ENCODE measurements at places on chromosomes 13 and 19.

DNA sequence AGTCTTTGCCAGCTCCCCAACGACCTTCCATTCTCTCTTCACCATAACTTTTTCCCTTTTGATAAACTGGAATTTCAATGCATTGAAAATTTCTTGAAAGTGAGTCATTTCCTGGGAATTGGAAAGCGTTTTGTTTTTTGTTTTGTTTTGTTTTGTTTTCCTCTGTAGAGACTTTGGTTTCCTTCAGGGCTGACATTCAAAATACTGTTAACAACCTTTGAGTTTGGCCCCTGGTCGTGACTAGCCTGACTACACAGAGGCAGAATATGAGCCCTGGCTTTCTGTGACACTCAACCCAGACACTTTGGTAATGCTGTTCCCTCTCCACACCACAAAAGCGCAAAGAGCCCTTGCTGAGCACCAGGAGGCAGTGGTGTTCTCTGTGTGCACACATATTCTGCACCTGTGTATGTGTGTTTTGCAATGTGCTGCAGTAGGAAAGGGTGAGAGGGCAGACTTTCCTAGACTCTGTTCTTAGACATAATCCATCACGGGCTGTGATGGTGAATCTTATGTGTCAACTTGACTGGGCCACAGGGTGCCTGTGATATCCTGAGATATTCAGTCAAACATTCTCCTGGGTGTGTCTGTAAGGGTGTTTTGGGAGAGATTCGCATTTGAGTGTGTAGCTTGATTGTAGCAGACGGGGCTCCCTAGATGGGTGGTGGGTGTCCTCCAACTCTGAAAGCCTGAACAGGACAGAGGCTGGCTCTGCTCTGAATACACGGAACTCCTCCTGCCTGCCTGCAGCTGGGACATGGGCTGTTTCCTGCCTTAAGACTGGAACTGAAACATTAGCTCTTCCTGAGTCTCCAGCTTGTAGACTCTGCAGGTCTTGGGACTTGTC lies 29.5 kb upstream of the ANKRD10 start:
- peak; percentile 29 for DNase-seq

DNA sequence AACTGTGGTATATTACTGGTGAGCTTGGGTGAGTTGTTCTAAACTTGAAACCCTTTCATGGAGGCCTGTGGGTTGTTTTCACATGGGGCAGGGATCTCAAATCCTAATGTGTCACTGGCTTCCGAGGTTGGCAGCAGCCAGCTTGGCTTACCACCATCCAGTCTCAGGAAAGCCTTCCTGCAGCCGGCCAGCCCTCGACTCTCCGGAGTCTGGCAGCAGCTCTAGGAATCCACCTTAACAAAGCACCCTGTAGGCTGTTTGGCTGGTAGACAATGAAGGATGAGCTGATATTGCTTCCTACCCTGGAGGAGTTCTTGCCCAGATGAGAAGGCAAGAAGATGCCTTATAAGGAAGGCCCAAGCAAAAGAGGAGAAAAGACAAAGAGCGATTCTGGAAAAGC lies 188.3 kb downstream of the KLF12 start:
- no peak for DNase-seq

- DNase-seq, result no peak
Measured at GRCh38 chr13:99281811-99282263, 23.7 kb upstream of the GPR18 start.

GRCh38 chr13:103815619-103816018 lies 749.4 kb upstream of the SLC10A2 start:
- no peak for DNase-seq

DNA sequence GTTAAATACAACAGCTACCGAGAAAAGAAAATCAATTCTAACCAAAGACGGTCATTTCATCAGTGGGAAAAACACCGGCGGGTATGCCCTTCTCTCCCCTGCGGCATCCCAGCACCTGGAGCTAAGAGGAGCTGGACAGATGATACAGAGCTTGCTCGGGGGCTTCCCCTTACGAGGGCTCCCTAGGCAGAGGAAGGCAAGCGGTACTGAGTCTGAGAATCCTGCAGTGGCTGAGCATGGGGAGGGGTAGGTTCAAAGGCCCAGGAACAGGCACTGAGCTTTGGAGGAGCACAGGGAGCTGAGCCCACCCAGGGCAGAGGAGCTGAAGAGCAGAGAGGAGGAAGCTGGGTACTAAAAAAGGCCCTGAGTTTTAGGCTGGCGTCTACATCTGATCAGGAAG lies 12.7 kb downstream of the STK24 start:
- no peak for DNase-seq

DNA sequence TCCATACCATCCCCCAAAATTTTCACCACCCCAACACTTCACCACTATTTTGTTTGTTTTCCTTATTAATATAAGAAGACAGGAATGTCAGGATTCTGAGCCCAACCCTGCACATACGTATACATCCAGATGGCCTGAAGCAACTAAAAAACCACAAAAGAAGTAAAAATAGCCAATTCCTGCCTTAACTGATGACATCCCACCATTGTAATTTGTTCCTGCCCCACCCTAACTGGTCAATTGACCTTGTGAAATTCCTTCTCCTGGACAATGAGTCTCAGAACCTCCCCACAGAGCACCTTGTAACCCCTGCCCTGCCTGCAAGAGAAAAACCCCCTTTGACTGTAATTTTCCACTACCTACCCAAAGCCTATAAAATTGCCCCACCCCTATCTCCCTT lies 132.5 kb downstream of the ZNF675 start:
- DNase-seq, result no peak

DNA sequence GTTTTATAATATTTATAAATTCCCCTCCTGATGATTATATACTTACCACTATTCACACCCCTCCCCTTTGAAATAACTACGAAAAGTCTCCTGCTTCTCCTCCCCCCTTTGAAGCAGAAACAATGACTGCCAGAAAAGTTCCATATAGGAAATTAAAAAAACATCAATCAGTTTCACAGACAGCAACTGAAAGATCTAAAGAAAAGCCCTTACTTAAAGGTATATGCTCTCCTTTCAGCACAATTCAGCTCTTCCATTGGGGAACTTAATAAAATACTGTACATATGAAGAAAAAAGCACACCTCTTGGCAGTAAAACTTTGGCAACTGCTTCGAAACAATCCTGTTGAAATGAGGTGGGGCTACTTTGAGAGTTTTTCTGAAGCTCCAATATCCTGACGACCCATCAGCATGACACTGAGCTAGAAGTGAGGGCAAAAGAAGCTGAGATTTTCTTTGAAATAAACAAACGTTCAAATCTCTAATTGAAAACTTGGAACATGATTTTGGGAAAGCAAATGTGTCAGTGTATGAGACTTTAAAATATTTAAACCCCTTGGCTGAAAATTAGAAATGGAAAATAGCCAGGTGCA lies 147.6 kb upstream of the RXFP2 start:
- no peak for DNase-seq

DNA sequence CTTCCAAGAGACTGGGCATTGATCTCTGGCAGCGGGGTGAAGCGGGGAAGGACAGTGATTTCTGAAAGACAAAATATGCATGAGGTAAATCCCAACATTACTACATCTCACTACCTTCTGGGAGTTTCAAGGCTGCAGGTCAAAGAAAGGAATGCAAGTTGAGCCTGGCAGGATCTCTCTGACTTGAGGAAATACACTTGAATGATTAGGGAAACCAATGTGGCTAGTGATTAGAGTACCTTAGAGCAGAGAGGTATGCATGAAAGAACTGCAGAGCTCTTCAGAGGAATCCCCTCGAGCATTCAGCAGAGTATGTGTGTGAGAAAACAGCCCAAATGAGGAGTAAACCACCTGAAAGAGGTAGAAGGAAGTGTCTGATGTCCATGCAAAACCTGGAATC lies 2874.1 kb upstream of the PCDH20 start:
- DNase-seq, result no peak

- no peak for DNase-seq
Measured at GRCh38 chr13:29050719-29051118, 230.6 kb downstream of the MTUS2 start.

GRCh38 chr19:51142119-51142518 lies at the start of gene SIGLEC7:
Gene SIGLEC7, plus strand, starts transcription at chr19:51142301. Its CDS starts 69 bp downstream, at chr19:51142370.
- no peak for DNase-seq

Measured in HAP-1 (cell line).